Thoracic aorta (tissue), 2 donors: ENCODE measurements at places on chromosomes 2 and 18.

DNA sequence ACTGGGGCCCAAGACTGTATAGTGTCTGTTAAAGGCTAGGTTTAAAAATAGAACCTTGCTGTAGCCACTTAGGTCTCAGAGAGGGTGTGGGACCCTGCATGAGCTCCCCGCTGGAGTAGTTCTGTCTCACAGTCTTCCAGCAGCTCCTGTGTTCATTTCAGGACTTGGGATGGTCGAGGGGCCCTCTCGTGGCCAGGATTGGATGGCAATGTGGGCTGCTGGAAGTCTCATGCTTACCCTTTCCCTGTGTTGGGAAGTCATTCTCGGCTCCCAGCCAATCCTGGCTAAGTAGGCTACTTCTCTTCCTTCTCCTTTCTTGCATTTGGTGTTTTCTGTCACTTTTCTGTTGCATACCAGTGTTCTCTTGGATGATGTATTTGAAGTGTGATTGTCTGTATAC, 284.0 kb upstream of the GCFC2 start:
- H3K27ac ChIP-seq = no peak overlapping the region
- H3K4me3 ChIP-seq = no peak overlapping the region
- no peaks in the 10 kb centered on the region for H3K36me3 ChIP-seq
- DNase-seq = no peak
- no peaks in the 10 kb centered on the region for H3K4me1 ChIP-seq

- H3K36me3 ChIP-seq = no peaks in the 10 kb centered on the region
- H3K27ac ChIP-seq = no peak overlapping the region
- no peak for DNase-seq
- H3K4me3 ChIP-seq = no peak overlapping the region
- no peaks in the 10 kb centered on the region for H3K27me3 ChIP-seq
- peaks cover 25% of the 10 kb centered on the region for H3K4me1 ChIP-seq
Observed at GRCh38 chr18:46069524-46069923, 2.5 kb downstream of the PSTPIP2 start.

- peaks cover 9% of the 10 kb centered on the region for H3K4me1 ChIP-seq
- no peaks in the 10 kb centered on the region for H3K27me3 ChIP-seq
Observed at GRCh38 chr18:986552-986951, 81.9 kb downstream of the ADCYAP1 start.

GRCh38 chr2:201855356-201855755, 49.0 kb downstream of the CDK15 start:
- H3K27me3 ChIP-seq = no peaks in the 10 kb centered on the region
- no peak overlapping the region for H3K4me3 ChIP-seq
- no peak for DNase-seq
- H3K36me3 ChIP-seq = no peaks in the 10 kb centered on the region
- H3K4me1 ChIP-seq = peaks cover 3% of the 10 kb centered on the region

GRCh38 chr2:126642031-126642430, 13.9 kb upstream of the GYPC start:
- H3K4me1 ChIP-seq = no peaks in the 10 kb centered on the region
- H3K4me3 ChIP-seq = no peak overlapping the region
- H3K36me3 ChIP-seq = no peaks in the 10 kb centered on the region
- no peaks in the 10 kb centered on the region for H3K27me3 ChIP-seq
- DNase-seq = no peak

DNA sequence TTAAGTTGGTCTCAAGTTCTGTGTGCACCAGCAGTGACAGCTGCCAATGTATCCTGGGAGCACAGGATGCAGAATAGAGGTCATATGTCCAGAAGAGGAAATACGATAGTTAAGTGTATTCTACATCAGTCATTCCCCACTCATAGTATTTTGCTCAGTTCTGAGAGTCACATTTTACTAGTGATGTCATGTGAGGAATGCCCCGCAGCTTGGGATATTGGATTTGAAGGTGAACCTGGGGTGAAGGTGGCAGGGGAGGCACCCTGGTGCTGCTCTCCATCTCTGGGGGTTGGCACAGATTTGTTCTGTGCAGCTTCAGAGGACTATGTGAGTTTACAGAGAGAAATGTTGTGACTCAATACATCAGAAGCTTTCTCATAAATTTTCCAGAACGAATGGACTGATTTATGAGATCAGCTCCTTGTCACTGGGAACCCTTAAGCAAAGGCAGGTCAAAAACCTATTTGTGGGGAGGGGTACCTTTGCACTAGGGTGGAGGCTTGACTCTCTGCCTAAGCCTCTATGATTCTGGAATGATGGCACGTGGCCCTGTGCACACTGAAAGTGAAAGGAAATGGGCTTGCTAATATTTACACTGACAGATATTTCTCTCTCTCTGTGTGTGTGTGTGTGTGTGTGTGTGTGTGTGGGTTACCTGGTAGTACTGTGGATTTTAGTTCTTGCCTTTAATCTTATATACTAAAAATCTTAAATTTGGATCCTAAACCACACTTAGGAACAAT, 95.9 kb downstream of the NEB start:
- peak overlapping the region; percentile 43 for H3K4me3 ChIP-seq
- no peaks in the 10 kb centered on the region for H3K36me3 ChIP-seq
- no peaks in the 10 kb centered on the region for H3K27me3 ChIP-seq
- peaks cover 18% of the 10 kb centered on the region for H3K4me1 ChIP-seq
- no peak for DNase-seq

DNA sequence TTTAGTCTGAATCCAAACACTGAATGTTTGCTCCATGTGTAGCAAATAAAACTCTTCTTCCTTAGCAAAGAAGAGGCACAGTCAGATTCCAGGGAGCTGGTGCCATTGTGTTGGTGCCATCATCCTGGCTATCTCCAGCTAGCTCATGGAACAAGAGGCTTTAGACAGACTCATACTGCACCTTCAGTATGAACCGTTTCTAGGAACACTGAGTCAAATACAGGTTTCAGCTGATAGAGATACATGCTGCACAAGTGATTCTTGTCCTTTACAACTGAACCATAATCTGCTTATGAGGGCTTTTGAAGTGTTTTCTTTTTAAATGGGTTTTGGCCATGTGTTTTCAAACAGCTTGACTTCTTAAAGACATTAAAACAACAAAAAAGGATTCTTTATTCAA, 57.9 kb downstream of the DYNC1I2 start:
- no peak overlapping the region for H3K27ac ChIP-seq
- no peak for DNase-seq
- H3K4me3 ChIP-seq = no peak overlapping the region
- H3K27me3 ChIP-seq = no peaks in the 10 kb centered on the region

GRCh38 chr2:187349326-187349944, 98.6 kb downstream of the CALCRL start:
- H3K36me3 ChIP-seq = no peaks in the 10 kb centered on the region
- H3K27me3 ChIP-seq = no peaks in the 10 kb centered on the region
- H3K4me3 ChIP-seq = peak overlapping the region; percentile 40
- no peak overlapping the region for H3K27ac ChIP-seq
- no peak for DNase-seq

- H3K36me3 ChIP-seq = no peaks in the 10 kb centered on the region
- no peak for DNase-seq
- H3K4me1 ChIP-seq = peaks cover 4% of the 10 kb centered on the region
- H3K4me3 ChIP-seq = no peak overlapping the region
- H3K27me3 ChIP-seq = no peaks in the 10 kb centered on the region
Observed at GRCh38 chr18:46622999-46623398, 34.0 kb downstream of the LOXHD1 start.

GRCh38 chr2:110883406-110883805, 151.0 kb downstream of the ACOXL start:
- no peaks in the 10 kb centered on the region for H3K36me3 ChIP-seq
- no peak overlapping the region for H3K4me3 ChIP-seq
- DNase-seq = no peak
- H3K4me1 ChIP-seq = no peaks in the 10 kb centered on the region

DNA sequence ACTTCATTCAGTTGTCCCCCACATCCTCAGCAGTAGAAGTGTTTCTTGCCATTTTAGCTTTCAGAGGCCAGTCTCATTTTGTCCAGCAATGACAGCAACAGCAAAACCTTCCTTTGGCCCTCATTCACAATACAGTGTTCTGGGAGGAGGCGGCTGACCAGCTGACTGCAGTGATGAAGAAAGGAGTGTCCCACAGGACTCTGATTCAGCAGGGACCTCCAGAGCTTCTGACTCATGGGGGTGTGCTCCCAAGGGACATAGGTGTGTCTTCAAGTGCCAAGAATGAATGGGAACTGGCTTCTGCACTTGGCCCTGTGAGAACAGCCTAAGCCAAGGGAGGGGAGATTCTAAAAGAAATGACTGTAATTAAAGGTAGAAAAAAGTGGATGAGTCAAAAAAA, 147.0 kb upstream of the PELI1 start:
- DNase-seq = no peak
- no peaks in the 10 kb centered on the region for H3K27me3 ChIP-seq
- no peak overlapping the region for H3K27ac ChIP-seq
- no peaks in the 10 kb centered on the region for H3K36me3 ChIP-seq
- peaks cover 3% of the 10 kb centered on the region for H3K4me1 ChIP-seq

DNA sequence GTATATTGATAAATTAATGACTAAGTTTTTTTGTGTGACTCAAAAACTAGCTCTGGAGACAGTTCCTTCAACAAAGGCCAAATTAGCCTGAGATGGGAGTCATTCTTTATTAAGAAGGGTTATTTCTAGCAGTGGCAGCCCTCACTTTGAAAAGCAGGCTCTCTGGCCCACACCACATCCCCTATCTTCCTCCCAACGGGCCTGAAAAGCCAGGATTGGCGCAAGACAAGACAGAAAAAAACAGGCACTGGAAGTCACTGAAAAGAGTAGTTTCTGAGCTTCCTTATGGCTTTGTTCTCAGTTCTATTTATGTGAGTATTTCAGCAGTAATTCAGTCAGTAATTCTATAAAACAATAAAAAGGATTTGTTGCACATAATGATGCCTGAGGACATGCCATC, 149.0 kb downstream of the LAMA3 start:
- peak overlapping the region; percentile 67 for H3K27ac ChIP-seq
- DNase-seq = no peak
- H3K36me3 ChIP-seq = no peaks in the 10 kb centered on the region
- no peak overlapping the region for H3K4me3 ChIP-seq
- peaks cover 24% of the 10 kb centered on the region for H3K4me1 ChIP-seq
